Caki2 (cell line): ENCODE measurements at places on chromosomes 13 and 19. TPM values are rescaled to one million over a fixed set of nuclear protein-coding genes. Genes with fewer than 3 reads are reported as not detected.
A peak's percentile ranks its signal among the peaks of the same experiment; 100 is the strongest.

The CYP2F1 gene
- total RNA-seq, result not detected in 2 replicates

GRCh38 chr19:41646589-41647204, 19.8 kb upstream of the CEACAM4 start:
- no peak for DNase-seq

DNA sequence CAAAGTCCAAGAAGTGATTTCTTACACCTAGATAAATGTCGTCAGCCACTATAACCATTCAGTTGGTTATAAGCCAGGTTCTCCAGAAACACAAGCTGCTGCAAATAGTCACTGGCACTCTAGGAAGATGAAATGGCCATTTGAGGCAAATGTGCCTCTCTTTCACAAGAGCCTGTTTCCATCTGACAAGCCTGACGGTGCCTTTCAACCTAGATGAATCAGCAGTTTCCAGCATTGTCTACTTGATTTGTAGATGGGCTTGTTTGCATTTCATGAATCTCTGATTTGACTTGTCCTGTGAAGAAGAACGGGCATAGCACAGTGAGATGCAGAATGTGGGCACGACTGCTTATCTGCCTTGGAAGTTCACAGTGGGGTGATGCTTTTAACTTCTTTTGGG, 327.2 kb downstream of the LMO7 start:
- DNase-seq, result peak; percentile 2

GRCh38 chr13:103716718-103717117, 650.5 kb upstream of the SLC10A2 start:
- DNase-seq, result no peak
